AG04449 (cell line): ENCODE measurements at places on chromosomes 13 and 19.

DNA sequence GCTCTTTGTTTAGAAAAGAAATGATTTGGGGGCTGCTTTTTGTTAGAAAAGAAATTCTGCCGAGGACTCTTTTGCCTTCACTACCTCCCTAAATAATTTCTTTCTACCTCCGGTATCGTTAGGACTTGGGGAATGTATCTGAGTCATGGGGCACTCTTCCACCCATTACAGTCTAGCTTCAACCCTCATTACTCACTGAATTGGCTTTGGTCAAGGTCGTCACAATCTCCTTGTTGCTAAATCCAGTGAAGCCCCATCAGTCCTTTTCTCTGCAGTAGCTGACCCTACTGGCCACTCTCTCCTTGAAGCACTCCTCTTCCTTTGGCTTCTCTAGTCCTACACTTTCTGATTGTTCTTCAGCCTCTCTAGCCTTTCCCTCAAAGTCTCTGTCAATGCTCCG lies 34.0 kb downstream of the WDR87 start:
- no peak for DNase-seq

GRCh38 chr19:35212241-35212640 lies 16.3 kb downstream of the FAM187B start:
- DNase-seq, result no peak

GRCh38 chr13:25988661-25989060 lies 63.2 kb downstream of the SHISA2 start:
- no peak for DNase-seq

DNA sequence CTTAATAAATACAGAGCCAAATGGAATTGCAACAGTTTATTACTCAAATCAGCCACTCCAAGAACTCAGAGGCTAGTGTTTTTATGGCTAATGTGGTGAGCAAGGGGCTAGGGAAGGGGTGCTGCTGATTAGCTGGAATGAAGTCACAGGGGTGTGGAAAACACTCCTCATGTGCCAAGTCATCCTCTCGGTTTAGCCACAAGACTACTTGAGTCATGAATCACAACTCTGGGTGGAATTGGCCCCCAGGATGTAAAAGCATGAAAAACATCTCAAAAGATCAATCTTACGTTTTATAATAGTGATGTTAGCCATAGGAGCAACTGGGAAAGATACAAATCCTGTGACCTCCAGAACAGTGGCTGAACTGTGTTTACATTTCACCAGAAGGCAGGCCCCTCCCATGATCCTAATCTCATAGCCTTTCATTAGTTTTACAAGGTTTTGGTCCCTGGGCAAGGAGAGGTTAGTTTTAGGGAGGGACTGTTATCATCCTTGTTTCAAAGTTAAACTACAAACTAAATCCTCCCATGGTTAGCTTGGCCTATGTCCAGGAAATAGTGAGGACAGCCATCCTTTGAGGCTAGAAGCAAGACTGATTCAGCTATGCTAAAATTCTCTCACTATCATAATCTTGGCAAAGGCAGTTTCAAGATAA lies 2020.1 kb upstream of the PCDH20 start:
- DNase-seq, result peak; percentile 98

GRCh38 chr19:13665125-13665905 lies 99.0 kb upstream of the MRI1 start:
- DNase-seq, result no peak

DNA sequence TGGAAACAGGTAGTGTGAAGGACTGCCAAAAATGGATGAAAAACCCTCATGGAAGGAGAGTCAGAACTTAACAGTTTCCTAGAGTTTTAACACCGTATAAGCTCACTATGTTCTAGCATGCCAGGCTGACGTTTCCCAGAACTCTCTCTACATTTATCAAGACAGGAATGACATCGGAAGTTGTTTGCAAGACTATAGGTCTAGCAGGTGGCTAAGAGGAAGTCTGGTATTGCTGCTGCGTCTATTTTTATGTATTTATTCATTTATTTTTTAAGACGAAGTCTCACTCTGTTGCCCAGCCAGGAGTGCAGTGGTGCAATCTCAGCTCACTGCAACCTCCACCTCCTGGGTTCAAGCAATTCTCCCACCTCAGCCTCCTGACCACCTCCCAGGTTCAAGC lies 20.5 kb upstream of the ARL11 start:
- no peak for DNase-seq

DNA sequence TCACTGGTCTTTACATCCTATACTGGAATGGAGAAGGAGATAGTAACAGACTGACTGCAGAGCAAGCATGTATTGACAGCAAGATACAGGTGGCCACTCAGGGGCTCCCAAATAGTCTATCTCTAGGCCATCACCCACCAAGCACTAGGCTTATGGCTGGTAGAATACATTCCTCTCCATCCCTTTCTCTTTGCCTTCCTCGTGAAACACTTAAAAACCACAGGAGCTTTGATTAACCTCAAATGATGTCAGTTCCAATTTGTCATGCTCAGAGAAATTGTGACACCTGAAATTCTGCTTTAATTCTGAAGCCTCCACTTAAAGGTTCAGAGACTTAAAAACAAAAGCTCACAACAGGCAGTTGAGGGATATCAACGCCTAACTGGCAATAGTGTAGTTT lies 17.2 kb downstream of the ENOX1 start:
- no peak for DNase-seq

GRCh38 chr13:98989469-98990235 lies 11.8 kb upstream of the DOCK9 start:
- no peak for DNase-seq

DNA sequence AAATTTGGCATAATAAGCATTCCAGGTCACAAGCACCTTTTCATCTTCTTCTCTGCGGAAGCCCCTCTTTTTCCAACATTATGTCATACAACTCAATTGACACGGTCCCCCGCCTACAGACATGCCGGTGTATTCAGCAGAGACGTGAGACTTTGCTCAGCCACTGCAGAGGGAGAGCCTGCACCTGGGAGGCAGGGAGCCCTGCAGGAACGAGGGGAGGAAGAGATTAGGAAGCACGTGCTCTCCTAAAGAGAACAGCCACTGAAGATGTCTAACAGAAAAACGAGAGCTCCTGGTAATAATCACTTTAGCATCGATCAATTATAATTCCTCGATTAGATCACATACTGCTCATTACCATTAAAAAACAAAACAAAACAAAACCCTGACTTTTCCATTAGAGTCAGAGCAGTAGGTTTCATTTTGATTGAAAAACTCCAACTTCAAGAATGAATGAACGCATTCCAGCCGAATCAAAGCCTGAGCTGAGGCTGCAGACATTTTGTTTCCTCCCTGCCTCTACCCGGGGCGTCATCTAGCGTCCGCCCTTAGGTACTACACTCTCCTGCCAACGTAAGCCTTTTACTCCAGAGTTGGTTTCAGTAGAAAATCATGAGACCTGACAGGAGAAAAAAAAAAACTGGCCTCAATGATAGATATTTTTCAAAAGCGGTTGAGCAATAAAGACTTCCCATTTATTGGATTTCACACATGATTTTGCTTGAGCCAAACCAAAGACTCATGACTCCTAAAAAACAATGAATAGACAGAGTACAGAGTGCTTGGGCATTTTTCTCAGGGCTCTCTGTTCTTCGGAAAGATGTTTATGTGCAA lies 194.5 kb downstream of the KATNAL1 start:
- peak; percentile 57 for DNase-seq

- no peak for DNase-seq
These were observed 94.1 kb upstream of the STARD13 start for GRCh38 chr13:33379608-33380007.

GRCh38 chr13:79910875-79911540 lies 429.9 kb downstream of the SPRY2 start:
- DNase-seq, result no peak

GRCh38 chr19:13929956-13930355 lies 8.3 kb downstream of the PODNL1 start:
- no peak for DNase-seq

- DNase-seq, result no peak
These were observed at the start of gene CILP2 for GRCh38 chr19:19538061-19538784. TSS of gene CILP2 (plus strand) at chr19:19538265. CDS start at chr19:19538350, 85 bp downstream.

GRCh38 chr19:44737238-44738071 lies 11.1 kb upstream of the BCL3 start:
- no peak for DNase-seq

GRCh38 chr19:50925734-50926133 lies 14.5 kb upstream of the KLK4 start:
- DNase-seq, result no peak

DNA sequence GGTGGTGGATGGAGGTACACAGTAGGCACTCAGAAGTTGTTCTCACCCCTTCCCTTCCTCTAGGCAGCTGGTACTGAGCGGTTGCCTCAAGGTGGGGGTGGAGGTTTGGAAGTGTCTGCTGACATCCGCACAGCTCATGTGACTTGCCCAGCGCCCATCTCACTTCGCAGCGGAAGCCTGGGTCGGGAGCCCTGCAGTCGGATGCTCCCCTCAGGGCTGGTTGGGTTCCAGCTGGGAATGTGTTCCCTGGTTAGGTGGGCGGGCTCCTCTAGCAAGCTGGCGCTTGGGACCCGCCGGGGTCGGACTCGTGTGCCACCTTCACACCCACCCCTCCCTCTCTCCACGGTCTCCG lies 10.2 kb downstream of the PPP1R37 start:
- no peak for DNase-seq

DNA sequence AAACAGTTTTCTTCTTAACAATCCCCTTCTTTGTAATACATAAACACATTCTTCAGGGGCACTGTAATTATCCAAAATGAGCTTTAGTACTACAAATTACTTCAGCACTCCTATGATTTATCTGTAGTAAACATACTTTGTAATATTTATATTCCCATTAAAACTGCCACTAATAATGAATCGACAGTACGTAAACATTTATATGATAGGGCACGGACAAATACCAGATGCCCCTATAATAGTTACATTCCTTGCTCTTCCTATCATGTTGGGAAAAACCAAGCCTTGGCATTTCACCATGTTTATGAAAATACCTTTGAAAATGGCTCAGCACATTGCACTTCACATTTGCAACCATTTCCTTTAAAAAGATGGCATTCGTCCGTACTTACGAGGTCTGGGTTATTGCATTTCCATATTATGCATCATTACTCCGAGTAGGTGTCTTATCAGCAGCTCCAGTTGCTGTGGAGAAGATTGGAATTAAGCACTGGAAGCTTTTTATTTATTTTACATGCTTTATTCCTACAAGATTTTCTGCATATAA lies 1043.4 kb downstream of the DIAPH3 start:
- DNase-seq, result no peak

GRCh38 chr19:3494051-3494450 lies 6.4 kb downstream of the DOHH start:
- no peak for DNase-seq

DNA sequence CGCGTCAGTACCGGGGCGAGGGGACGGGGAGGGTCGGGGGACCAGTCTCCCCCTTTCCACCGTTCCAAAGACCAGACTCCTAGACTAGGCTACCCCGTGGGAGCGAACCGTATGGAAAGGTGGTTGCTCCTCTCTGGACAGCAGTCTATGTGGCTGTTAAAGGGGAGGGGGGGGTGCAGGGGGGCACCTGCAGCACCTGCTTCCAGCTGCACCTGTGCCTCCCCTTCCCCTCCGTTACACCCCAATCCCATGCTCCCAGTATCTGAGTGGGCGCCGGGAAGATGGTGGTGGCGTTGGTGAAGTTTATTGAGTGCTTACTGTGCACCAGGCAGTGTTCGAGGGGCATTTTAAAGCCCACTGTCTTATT lies 557 bp downstream of the ZNF524 start:
- DNase-seq, result no peak

DNA sequence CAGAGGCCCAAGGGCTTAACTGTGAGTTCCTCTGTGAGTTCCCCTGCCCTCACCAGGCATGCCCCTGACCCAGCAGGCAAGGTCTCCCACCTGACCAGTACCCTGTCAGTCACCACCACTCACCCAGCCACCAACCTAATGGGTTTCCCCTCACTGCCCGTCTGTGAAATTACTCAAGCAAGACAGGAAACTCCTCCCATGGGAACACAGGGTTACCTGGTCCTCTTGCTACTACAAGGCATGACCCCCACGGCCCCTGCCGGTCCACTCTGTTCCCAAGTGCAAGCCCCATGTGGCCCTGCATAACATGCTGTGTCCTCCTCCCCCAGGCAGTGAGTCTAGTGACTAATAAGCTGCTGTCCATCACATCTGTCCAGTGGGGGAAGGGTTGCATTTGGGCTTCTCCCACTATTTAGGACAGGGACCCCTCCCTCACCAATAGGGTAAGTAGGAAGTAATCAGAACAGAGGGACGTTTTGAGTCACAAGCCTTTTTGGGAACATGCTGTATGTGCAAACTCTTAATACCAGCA lies 8.0 kb upstream of the DHRS12 start:
- DNase-seq, result no peak

DNA sequence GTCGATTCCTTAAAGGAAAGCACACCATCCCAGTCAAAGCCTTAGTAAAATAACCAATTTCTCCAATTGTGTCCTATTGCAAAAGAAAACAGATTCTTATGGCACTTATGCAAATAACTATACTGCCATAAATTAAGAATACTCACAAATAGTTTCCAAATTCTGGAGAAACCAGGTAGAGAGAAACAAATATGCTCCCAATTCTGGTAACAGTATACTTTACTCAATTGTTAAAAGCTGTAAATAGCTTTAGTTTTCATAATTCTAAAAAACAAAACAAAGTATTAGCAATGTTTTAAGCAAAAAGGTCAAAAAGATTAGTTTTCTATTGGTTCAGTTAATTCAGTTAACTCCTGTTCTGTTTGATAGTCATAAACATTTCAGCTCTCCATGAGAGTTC lies 18.2 kb upstream of the UBAC2 start:
- no peak for DNase-seq

DNA sequence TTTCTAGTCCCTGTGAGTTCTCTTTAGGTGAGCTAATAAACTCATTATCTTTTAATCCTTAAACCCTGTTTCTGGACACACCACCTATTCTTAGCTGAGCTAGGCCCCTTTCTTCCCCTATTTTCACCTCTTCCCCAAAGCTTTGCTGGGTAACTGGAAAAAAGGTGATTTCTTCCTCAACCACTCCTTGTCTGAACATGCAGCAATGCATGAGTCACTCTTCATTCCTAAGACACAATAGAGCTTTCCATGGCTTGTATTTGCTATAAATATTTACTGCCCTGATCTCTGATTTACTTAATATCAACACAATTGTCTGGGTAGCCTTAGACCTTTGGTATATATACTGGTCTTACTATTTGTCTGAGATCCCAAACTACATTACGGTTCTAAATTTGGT lies 370.9 kb downstream of the KLF5 start:
- no peak for DNase-seq

DNA sequence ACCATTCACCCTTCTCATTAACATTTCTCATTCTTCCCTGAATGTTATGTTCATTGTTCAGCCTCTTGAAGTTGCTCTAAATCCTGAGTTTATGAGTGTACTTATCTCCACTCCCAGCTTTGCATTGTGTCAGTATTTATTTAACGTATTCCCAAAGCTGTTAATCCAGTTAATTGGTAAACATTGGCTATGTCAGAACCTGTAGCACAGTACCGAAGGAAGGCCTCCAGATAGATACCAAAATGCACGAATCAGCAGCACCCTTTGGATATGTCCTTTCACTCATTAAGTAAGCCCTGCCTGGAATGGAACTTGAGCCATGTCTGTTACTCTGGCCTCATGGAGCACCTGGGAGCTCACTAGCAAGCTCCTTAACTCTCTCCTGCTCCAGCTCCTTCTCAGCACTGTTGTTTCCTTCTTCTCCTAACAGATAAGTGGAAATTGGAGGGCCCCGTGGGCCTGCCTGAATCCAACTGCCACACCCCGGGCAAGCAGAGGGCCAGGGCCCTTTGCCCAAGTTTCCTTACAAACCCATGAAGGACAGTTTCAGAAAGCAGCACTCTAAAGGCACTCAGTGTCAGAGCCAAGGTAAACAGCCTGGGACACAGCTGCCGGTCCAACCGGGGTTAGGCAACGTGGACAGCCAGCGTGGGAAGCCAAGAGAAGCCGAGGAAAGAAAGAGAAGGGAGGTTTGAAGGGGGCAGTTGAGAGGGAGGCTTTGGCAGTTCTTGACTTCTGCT lies 155.0 kb upstream of the SERP2 start:
- no peak for DNase-seq

- DNase-seq, result no peak
These were observed 67.7 kb upstream of the STARD13 start for GRCh38 chr13:33353210-33353609.
